ENCODE measurements at places on chromosomes 16 and 17.

GRCh38 chr17:30309591-30309990 is 17.8 kb upstream of the BLMH start:
- peak; percentile 60 for DNase-seq

DNA sequence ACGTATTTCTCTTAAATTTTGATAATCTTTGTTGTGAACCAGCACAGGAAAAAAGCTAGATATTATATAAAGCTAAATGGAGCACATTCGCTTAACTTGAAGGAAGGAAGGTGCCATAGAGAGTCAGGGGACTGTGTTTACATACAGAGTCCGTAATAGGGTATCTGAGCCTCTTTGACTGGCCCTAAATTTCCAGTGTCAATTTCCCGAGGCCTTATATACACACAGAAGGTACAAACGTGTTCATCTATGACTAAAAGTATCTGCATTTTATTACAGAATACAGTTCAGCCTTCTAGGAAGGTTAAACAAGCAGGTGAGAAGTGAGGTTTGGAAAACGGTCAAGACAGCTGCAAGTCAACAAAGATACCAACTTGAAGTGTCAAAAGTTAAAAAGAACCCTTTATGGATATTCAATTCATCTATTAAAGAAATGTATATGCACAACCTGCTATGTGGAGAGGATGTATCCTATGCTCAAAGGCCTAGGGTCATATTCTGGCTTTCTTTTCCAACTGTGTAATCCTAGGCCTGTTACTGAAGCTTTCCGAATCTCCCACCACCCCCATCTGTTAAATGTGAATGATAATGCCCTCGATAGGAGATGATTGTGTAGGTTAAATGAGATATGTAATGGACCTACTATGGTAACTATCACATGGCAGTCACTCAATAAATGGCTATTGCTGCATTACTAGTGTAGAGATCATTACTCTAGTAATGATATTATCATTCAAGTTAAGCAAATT is 263.7 kb upstream of the MAF start:
- no peak for DNase-seq

GRCh38 chr16:79874391-79874790 is 273.9 kb upstream of the MAF start:
- no peak for DNase-seq

- DNase-seq, result no peak
Measured at GRCh38 chr17:57352665-57353175, 96.4 kb downstream of the MSI2 start.

DNA sequence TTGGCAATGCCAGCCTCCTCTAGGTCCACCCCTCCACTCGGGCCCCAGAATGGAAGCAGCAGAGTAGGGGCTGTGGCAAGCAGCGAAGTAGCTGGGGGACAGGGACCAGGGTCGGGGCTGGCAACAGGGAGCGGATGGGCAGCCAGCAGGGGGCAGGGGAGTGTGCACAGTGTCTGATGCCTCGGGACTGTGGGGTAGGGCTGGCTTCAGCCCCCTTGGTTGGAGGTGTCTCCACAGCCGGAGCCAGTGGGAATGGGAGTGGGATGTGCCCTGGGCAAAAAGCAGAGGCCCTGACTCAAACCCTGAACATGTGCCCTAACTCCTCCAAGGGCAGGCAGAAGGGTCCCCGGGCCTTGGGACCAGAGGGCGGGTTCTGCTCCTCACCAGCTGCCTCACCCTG is 18.5 kb upstream of the ARHGAP27 start:
- no peak for DNase-seq

DNA sequence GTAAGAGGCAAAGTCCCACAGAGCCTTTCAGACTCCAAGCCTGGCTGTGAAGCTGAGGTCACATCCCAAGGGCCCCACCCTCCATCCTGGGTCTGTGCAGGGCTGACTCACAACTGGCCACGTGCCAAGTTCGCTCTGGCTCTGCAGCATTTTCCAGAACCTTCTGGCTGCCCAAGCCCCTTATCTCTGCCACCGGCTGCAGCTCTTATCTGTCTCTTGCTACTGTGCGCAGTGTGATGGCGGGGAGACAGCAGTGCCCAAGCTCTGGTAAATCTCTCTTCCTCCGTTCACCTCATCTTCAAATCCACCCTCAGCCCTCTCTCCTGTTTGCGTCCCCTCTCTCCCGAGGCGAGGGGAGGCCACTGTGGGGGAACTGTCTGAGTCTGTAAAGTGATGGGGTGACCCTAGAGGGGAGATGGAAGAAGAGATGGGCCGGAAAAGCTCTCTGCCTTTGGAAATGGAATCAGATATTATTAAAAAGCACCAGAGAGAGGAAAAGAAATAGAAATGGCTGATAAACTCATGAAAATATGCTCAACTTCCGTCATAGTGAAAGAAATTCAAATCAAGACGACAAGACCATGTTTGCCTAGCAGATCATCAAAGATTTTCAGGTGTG is 162.7 kb upstream of the CDC42EP4 start:
- peak; percentile 63 for DNase-seq

- DNase-seq, result no peak
Measured at GRCh38 chr16:29321585-29321984, 84.9 kb downstream of the NPIPB11 start.

DNA sequence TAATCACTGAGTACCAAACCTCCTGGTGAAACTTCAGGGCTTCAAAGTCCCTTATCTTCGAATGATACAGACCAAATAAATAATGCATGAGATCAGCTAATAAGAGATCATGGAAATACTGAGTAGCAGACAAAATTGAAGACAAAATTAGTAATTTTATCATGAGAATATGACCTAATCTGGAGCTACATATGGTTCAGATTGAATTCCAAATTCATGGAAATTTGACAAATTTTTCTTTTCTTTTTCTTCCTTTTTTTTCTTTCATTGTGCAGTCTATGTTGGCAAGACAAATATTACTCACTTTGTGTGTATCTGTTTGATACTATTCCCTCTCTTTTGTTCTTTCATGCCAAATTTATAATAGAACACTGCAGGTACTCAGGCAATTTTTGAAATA is 218.1 kb upstream of the KCNJ16 start:
- DNase-seq, result no peak

DNA sequence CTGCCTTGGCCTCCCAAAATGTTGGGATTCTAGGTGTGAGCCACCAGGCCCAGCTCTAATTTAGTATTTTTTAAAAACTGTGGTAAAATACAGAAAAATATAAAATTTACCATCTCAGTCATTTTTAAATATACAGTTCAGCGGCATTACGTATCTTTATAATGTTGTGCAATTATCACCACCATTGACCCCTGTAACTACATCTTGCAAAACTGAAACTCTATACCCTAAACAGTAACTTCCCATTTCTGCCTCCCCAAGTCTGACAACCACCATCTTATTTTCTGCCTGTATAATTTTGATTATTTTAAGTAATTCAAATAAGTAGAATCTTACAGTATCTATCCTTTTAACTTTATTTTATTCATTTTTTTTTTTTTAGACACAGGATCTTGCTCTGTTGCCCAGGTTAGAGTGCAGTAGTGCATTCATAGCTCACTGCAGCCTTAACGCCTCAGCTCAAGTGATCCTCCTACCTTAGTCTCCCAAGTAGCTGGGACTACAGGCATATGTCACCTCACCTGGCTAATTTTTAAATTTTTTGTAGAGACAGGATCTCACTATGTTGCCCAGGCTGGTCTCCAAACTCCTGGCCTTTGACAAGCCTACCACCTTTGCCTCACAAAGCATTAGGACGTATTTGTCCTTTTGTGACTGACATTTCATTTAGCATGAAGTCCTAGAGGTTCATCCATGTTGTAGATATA is 10.9 kb upstream of the GGA2 start:
- DNase-seq, result no peak

Measured in fibroblast of skin of scalp (primary cell).